Testis (tissue), 5 donors: ENCODE measurements at places on chromosomes 7 and 10. TPM values are rescaled to one million over a fixed set of nuclear protein-coding genes. Genes with fewer than 3 reads are reported as not detected.

COL26A1 gene
- 3.1 TPM for polyA plus RNA-seq

ORAI2 gene
- polyA plus RNA-seq: 9.9 TPM

GBX1 gene
- polyA plus RNA-seq: 7.2 TPM

CAMK2B gene
- polyA plus RNA-seq: 4.0 TPM

RBP3 gene
- 0.09 TPM for polyA plus RNA-seq

USP54 gene
- polyA plus RNA-seq: 40.7 TPM

ZSCAN25 gene
- polyA plus RNA-seq: 14.1 TPM

MKX gene
- polyA plus RNA-seq: 1.1 TPM

ENTPD1 gene
- polyA plus RNA-seq: 12.7 TPM

GFRA1 gene
- polyA plus RNA-seq: 8.6 TPM

HYAL4 gene
- polyA plus RNA-seq: 2.4 TPM

PNLIPRP2 gene
- 0.61 TPM for polyA plus RNA-seq

MACC1 gene
- polyA plus RNA-seq: 0.17 TPM

GPR22 gene
- 0.11 TPM for polyA plus RNA-seq

CALML3 gene
- polyA plus RNA-seq: 1.5 TPM

CCDC172 gene
- 6.7 TPM for polyA plus RNA-seq

ADAMTS14 gene
- polyA plus RNA-seq: 0.90 TPM

FKBP6 gene
- polyA plus RNA-seq: 148 TPM

SHTN1 gene
- 21.9 TPM for polyA plus RNA-seq

ASB10 gene
- polyA plus RNA-seq: 0.18 TPM

TMEM213 gene
- polyA plus RNA-seq: 0.09 TPM

CYP3A4 gene
- 0.34 TPM for polyA plus RNA-seq

GHRHR gene
- 2.1 TPM for polyA plus RNA-seq

SEC31B gene
- 23.1 TPM for polyA plus RNA-seq

RNF32 gene
- polyA plus RNA-seq: 159 TPM

NME8 gene
- polyA plus RNA-seq: 25.3 TPM

SUN1 gene
- 173 TPM for polyA plus RNA-seq

HKDC1 gene
- polyA plus RNA-seq: 4.4 TPM

ADAM22 gene
- polyA plus RNA-seq: 2.9 TPM

HOXA5 gene
- polyA plus RNA-seq: 7.6 TPM

RARRES2 gene
- 93.7 TPM for polyA plus RNA-seq

CDH23 gene
- polyA plus RNA-seq: 29.8 TPM

AKR1D1 gene
- polyA plus RNA-seq: 6.9 TPM

DNAH11 gene
- 4.9 TPM for polyA plus RNA-seq

UCMA gene
- not detected for polyA plus RNA-seq

SPOCK2 gene
- 73.6 TPM for polyA plus RNA-seq

PHKG1 gene
- polyA plus RNA-seq: 2.1 TPM

H2BK1 gene
- not detected for polyA plus RNA-seq

FRMPD2 gene
- 18.7 TPM for polyA plus RNA-seq

ANKRD7 gene
- polyA plus RNA-seq: 1,292 TPM

MYO1G gene
- polyA plus RNA-seq: 2.5 TPM

NXPH1 gene
- polyA plus RNA-seq: 0.94 TPM

PKD2L1 gene
- polyA plus RNA-seq: 4.7 TPM

CC2D2B gene
- 16.5 TPM for polyA plus RNA-seq

LRIT1 gene
- 12.8 TPM for polyA plus RNA-seq

SEMA3C gene
- 23.1 TPM for polyA plus RNA-seq

CUBN gene
- polyA plus RNA-seq: 19.2 TPM

CACUL1 gene
- polyA plus RNA-seq: 60.1 TPM

ARL5B gene
- 9.4 TPM for polyA plus RNA-seq

FAM221A gene
- 29.5 TPM for polyA plus RNA-seq

HMX2 gene
- not detected for polyA plus RNA-seq

TMEM140 gene
- polyA plus RNA-seq: 11.4 TPM

BZW2 gene
- polyA plus RNA-seq: 23.2 TPM

STAG3 gene
- polyA plus RNA-seq: 281 TPM
